Prostate gland (tissue), 2 donors: ENCODE measurements at places on chromosomes 6 and 20.

- no peak for DNase-seq
These were observed 475.9 kb upstream of the MARCKS start for GRCh38 chr6:113381232-113381631.

- no peak for DNase-seq
These were observed 14.9 kb upstream of the ZFAND3 start for GRCh38 chr6:37804586-37804985.

- no peak for DNase-seq
These were observed 12.9 kb upstream of the NT5E start for GRCh38 chr6:85436939-85437495.

GRCh38 chr6:44211284-44211683 lies 5.4 kb upstream of the MYMX start:
- no peak for DNase-seq

DNA sequence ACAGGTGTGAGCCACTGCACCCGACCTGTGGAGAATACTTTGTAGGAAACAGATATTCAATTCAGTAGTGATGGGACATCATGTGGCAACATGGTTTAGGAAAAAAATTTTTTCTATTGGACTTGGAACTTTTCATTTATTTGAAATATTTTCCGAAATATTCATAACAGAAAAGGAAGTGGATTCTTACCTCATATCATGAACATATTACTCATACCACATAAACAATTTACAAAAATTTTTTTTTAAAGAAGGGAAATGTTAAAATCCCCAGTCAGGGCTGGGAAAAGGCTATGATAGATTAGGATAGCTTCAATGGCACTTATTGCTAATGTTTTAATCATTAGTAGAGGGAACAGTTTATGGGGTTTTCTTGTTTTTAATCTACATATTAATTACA lies 6.8 kb upstream of the ALDH8A1 start:
- no peak for DNase-seq

GRCh38 chr6:115323001-115323400 lies 737.7 kb downstream of the FRK start:
- DNase-seq: no peak

- DNase-seq: no peak
These were observed 236.6 kb downstream of the SLC24A3 start for GRCh38 chr20:19449051-19449450.

DNA sequence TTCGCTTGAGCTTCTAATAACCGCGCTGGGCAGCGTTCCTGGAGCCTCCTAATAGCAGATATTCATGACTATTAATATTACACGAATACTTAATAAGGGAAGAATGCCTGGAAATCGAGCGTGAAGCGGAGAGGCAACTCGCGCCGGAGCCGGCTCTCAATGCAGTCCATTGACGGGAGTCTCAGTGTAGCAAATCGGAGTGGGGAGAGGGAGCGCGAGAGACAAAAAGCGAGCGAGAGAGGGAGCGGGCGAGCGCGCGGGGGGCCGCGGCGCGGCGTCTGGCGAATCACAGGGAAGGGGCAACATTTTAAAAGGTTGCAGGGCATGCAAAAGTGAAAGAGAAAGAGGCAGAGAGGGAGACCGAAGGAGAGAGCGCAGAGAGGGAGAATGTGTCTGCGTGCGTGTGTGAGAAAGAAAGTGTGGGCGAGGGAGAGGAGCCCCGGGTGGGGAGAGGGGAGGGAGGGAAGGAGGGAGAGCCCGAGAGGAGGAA lies 2.9 kb downstream of the TFAP2A start:
- DNase-seq: peak; percentile 78

DNA sequence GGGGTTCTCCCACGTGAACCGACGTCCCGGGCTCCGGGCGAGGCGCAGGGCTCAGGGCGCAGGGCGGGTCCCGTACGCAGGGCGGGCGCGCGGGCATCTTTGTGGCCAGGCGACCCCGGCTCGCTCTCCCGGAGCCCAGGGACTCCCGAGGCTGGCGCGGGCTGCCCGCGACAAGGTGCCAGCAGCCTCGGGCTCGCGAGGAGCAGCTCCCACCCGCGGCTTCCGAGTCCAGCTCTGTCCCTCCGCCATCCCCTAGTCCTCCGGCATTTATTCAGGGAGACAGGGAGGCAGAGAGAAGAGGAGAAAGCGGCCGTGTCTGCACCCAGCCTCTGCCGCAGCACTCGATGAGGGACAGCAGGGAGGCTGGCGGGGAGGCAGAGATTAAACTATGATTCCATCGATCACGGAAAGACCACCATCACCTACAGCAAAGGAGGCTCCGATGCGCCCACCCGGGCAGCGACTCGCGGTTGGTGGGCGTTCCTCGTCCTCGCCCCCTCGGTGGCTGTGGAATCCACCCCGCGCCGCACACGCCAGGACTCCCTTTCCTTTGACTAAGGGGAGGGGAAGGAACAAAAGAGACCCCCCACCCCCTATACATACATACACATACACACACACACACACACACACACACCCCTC lies 1.1 kb downstream of the RGS17 start:
- no peak for DNase-seq

GRCh38 chr20:48620507-48621375 lies 207.1 kb downstream of the PREX1 start:
- DNase-seq: peak; percentile 88

DNA sequence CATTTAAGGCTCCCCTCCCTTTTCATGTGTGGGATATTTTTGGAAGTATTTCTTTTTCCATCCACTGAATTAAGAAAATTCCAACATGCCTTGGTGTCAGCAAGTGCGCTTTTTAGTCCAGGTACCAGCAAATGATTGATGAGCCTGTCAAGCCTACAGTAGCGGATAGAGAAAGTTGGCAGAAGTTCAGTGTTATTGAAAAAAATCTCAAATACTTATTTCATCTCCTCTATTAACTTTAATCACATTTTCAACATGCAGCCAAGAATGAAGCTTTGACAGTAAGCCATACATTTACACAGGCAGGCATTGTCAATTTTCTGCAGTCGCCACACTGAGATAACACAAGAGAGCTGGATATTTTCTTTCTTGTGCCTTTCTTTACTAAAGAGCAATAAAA lies 50.4 kb downstream of the BLOC1S5 start:
- DNase-seq: no peak

DNA sequence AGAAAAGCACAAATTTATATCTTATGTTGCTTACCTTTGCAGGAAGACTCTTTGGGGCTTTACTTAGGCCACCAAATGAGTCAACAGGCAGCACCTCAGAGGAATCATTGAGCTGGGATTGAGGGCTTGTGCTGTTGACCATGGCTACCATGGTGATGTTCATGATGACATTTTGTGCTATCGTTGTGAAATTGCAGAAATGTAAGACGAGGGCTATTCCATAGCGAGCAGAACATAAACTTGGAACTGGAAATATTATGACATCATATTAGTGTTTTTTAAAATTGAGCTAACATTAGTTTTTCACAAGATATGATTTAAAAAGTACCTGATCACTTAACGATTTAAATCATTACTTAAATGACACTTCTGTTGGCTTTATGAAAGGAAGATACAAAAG lies 11.8 kb downstream of the SLC17A3 start:
- no peak for DNase-seq

DNA sequence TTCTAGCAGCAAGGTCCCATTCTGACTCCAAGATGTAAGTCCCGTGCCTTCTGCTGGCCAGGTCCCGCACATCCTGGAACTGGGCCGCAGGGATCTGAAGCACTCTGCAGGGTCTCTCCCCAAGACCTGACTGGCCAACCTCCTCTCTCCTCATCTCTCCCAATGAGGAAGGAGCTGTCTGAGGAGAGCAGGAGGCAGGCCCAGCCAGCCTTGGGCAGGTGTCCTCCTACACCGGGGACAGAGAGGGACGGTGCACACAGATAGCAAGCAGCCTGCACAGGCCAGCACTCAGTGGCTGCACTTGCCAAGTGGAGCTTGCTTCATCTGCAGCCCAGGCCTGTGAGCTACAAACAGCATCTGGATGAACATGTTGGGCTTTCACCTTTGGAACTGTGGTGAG lies 76.8 kb upstream of the CD93 start:
- DNase-seq: no peak

GRCh38 chr6:116287689-116288282 lies 8.1 kb upstream of the TSPYL1 start:
- no peak for DNase-seq

DNA sequence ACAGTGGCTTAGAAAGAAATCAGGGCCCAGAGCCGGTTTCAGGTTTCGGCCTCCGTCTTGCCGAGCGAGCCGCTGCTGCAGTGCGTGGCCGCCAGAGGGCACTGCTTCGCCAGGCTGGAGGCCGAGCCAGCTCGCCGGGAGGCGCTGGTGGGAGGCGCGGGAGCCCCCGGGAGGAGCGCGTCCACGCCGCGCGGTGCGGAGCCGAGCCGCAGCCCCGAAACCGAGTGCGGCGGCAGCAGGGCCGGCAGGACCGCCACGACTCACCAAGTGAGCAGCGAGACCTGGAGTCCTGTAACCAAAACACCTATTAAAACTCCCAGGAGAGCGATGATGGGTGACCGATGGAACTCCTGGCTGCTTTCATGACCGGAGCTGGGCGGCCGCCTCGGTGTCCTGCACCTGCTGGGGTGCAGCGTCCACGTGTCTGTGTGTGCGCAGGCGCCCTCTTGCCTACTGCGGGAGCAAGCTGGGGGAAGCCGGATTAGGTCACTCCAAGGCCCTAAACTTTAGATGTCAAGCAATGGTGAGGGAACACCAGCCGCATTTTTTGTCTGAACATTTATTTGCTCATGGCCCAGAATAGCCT lies 186.9 kb upstream of the UST start:
- DNase-seq: peak; percentile 56

DNA sequence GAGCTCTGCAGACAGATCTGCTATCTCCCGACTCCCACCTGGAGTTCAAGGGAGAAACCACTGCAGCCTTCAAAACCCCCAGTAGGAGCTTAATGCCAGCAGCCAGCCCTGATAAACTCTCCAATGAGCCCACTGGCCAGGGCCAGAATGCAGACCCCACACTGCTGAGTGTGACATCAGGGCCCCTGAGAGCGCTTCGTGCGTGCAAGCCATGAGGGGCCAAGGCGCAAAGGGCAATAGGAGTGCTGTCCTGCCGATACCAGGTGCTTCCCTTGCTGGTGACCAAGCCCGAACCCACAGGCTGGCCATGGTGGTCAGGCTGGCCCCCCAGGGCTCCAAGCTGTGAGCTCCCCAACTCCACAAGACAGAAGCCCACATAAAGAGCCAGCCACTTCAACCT lies 33.2 kb upstream of the CST7 start:
- DNase-seq: no peak

GRCh38 chr6:87225937-87226336 lies 70.6 kb downstream of the ZNF292 start:
- DNase-seq: no peak

DNA sequence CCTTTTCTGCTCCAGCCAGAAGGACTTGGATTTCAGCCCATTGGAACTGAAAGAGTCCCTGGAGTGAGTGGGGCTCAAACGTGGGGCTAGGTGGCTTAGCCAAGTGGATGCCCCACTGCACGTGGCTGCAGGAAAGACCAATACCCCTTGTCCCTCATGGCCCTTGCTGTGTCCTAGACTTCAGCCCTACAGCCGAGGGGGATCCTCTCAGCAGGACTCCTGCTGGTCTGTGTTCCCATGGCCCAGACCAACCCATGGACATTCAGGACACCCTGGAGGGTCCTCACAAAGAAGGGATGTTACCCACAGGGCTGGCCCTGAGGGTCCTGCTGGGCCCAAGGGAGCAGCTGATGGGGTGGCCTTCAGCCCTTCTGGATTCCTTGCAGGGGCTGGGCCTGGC lies 30.0 kb upstream of the PHACTR3 start:
- no peak for DNase-seq

DNA sequence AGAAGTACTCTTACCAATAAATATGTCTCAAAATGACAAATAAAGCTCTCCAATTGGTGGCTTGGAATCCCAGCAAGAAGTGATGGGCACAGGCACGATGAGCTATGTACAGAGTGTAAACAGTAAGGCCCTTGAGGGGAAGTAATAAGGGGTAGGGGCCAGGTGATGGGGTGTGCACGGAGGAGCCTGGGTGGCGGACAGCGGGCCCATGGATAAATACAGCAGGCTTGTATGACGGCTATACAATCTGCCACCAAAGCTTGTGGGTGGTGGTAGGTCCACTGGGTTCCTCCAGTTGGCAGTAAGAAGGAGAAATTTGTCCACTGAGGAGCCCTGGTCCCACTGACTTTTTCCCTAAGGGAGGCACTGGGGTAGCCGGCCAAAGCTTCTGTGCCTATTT lies 205.4 kb upstream of the RNF24 start:
- no peak for DNase-seq
